Stimulated activated CD8-positive, alpha-beta memory T cell treated with anti-CD3 and anti-CD28 coated beads, Interleukin-2, amount 100 ng/mL, for 1 hour (primary cell): ENCODE measurements at places on chromosomes 7 and 10.

- DNase-seq, result no peak
Measured at GRCh38 chr10:63832686-63833085, 311.5 kb downstream of the REEP3 start.

- no peak for DNase-seq
Measured at GRCh38 chr7:86534641-86535040, 109.1 kb upstream of the GRM3 start.

DNA sequence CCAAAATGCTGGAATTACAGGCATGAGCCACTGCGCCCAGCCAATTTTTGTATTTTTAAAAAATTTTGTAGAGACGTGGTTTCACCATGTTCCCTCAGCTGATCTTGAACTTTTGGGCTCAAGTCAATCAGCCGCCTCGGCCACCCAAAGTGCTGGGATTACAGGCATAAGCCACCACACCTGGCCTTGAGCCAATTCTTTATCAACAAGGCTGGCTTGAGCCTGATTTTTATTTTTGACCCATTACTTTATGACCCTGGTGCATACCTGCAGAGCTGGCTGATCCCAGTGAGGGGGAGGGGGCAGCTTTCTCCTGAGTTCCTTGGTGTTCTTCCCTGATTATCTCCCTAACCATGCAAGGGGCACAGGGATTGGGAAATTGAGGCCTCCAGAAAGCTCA lies 15.8 kb upstream of the CPA1 start:
- DNase-seq, result no peak

DNA sequence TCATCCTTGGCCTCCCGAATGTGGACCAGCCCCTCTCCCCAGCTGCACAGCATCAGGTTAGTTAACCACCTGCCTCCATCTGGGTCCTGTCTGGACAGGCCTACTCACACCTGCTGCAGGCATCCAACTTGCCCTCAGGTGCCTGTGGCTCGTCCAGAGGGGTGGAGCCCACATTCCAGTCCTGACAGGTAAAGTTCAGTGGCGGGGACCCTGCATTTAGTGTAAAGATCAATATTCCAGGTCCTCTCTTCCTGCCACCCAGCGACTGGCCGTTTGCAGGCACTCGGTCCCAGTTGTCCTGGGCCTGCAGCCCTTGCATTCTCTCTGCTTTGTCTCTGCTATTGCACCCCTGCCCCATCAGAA lies 15.0 kb downstream of the HTRA1 start:
- DNase-seq, result no peak

GRCh38 chr7:135862586-135863340 lies 114.2 kb upstream of the FAM180A start:
- DNase-seq, result no peak

- no peak for DNase-seq
Measured at GRCh38 chr10:14880229-14880628, 1.6 kb downstream of the SUV39H2 start.

DNA sequence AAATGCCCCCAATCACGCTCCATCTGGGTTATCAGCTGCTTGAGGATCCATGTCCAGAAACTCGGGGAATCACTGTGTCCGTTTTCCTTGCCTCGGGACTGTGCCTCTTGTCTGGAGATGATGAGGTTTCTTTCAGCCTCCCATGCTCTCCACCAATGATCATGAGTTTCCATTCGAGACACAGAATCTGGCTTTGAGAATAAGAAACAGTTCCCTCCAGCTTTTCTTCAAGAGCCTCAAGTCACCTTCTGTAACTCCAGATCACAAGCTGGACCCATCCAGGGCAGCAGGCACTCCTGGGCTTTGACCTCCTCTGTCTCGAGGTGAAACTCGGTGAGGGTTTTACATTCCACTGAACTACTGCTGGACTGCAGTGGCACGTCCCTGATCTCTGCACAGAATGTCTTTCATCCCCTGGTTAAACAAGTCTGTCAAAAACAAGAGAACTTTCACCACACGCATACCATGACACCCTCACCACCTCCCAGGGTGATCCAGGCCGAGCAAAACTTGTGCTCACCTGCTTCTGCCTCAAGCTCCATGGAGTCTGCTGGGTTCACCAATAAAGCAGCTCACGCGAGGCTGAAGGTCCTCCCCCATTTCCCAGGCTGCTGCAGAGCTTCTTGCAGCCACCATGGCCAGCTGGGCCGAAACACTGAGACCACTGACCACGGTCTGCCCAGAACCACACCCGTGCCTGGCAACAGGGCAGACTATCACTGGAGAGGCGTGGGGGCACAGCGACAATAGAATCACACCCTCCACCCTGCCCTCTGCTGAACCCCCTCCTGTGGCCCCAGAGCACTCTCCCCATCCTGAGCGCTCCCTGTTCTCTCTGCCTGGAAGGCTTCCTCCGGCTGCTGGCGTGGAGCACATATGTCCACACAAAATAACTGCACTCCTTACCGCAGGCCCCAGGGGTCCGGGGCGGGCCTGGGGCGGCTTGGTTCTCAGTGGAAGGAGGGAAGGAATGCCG lies 25.1 kb downstream of the MAT1A start:
- DNase-seq, result no peak

DNA sequence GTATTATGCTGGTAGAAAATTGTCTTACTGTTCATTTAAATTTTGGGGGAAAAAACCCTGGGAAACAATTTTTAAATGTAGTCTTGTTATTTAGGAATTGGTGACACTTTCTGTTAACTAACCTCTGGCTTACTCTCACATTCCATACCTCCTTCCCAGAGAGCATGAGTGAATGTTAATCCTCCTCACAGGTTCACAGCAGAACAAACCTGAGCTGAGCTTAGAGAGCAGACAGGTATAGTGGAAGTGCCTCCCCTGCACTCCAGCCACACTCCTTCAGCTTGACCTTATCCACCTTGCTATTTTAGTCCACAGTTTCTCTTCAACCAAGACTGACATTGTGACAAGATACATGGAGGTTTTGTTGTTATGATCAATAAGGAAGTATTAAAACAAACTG lies 235.9 kb downstream of the FOXP2 start:
- DNase-seq, result no peak

DNA sequence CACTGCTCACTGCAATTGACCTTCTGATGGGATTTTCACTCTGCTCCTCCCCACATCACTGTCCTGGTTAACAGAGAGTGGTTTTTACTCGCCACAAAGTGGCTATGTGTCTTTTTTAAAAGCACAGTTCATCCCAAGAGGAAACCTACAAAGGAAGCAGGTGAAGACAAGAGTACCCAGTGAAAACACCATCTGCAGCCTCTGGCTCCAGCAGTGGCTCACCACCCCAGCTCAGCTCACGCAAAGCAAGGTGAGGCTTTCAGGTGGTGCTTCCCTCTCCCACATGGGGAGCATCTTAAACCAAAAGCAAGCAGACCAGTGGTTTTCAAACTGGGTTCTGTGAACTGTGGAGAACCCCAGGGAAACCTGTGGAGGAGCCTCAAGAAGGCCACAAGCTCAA lies 14.0 kb downstream of the DLG5 start:
- no peak for DNase-seq

GRCh38 chr7:48452218-48452617 lies 281.0 kb downstream of the ABCA13 start:
- no peak for DNase-seq

GRCh38 chr10:28761084-28761846 lies 83.9 kb downstream of the BAMBI start:
- no peak for DNase-seq

- no peak for DNase-seq
Measured at GRCh38 chr7:110839866-110840265, 251.1 kb upstream of the LRRN3 start.

GRCh38 chr10:120828763-120829319 lies 22.3 kb upstream of the WDR11 start:
- no peak for DNase-seq

- no peak for DNase-seq
Measured at GRCh38 chr7:7533831-7534430, 1.7 kb downstream of the COL28A1 start.

GRCh38 chr7:18828260-18828993 lies 289.0 kb downstream of the TWIST1 start:
- DNase-seq, result no peak

DNA sequence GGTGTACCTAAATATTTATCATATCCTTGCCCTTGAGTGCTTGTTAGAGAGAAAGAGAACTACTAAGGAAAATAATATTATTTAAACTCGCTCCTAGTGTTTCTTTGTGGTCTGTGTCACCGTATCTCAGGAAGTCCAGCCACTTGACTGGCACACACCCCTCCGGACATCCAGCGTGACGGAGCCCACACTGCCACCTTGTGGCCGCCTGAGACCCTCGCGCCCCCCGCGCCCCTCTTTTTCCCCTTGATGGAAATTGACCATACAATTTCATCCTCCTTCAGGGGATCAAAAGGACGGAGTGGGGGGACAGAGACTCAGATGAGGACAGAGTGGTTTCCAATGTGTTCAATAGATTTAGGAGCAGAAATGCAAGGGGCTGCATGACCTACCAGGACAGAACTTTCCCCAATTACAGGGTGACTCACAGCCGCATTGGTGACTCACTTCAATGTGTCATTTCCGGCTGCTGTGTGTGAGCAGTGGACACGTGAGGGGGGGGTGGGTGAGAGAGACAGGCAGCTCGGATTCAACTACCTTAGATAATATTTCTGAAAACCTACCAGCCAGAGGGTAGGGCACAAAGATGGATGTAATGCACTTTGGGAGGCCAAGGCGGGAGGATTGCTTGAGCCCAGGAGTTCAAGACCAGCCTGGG lies 11.4 kb downstream of the SERPINE1 start:
- DNase-seq, result peak; percentile 70

GRCh38 chr7:82156893-82157292 lies 286.7 kb downstream of the CACNA2D1 start:
- DNase-seq, result no peak

GRCh38 chr10:30430544-30431298 lies 3.3 kb upstream of the MAP3K8 start:
- DNase-seq, result no peak

- peak; percentile 77 for DNase-seq
Measured at GRCh38 chr10:43138021-43138756, at the start of gene CSGALNACT2. TSS of gene CSGALNACT2 (plus strand) at chr10:43138445. CDS start at chr10:43155150, 16,705 bp downstream.

GRCh38 chr10:110005719-110006118 lies 2.1 kb upstream of the ADD3 start:
- DNase-seq, result no peak

GRCh38 chr7:32583791-32584190 lies 88.5 kb downstream of the AVL9 start:
- DNase-seq, result no peak

DNA sequence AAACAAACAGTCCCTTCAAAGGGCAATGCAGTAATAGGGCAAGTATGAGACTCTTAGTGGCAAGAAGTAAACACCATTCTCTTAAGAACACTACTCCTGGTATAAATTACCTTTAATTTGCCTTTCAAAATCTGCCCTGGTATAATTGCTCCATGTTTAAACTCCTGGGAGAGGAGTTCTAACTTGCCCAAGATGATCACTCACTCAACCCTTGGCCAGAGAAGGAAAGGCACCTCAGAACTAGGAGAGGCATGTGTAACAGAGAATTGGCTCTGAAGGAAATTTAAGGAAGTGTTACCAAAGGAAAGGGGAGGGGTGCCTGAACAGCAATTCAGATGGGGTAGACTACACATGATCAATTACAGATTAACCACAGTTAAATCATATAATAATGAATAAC lies 1173.6 kb upstream of the SORCS1 start:
- DNase-seq, result no peak

DNA sequence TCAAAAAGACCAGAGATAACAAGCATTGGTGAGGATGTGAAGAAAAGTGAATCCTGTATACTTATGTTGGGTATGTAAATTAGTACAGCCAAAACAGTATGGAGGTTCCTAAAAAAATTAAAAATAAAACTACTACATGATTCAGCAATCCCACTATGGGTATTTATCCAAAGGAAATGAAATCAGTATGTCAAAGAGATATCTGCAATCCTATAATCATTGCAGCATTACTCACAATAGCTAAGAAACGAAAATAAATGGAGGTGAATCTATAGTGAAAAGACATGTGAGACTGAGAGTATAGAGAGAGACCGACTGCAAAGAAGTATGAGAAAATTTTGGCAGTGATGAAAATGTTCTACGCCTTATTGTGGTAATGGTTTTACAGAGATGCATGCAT lies 139.2 kb upstream of the TMEM168 start:
- no peak for DNase-seq

DNA sequence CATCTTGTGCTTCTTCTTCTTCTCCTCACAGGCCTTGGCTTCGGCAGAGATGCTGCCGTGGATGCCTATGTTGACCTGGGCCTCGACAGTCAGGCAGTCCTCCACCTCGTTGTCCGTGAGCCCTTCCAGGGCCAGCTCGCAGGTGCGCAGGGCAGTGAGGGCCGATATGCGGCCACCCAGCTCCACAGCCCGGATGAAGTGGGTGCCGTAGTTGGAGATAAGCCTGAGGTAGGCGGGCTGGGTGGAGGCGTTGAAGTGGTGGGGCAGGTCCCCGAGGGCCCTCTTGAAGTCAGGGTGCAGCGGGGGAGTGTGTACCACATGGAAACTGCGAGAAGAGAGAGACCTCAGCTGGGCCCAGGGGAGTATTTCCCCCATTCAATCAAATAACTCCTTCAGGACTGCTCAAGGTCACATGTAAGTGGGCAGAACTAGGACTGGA lies 3.7 kb downstream of the PRF1 start:
- no peak for DNase-seq

DNA sequence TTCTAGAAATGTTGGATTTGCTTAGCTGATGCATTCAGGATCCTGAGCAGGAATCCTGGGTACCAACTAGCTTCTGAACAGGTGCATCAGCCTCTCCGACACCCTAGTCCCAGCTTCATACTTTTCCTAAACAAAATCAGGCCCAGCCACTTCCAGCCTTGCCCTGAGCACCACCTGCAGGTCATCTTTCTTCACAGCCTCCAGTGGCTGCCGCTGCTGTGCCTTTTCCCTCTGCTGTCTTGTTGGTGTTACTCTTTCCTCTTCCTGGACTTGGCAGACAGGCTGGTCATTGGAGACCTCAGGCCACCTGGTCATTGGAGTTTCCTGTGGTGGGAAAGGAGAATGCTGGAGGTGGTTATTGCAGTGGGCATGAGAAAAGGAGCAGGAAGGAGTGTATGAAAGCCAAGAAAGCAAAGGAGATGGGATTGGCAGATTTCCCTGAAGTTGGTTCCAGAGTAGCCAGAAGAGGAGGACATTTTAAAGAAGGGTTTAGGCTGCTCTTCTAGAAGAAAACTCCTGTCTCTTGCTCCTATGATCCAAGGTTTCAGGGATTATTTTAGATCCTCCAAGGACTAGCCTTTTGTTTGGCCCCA lies 48.2 kb upstream of the NFKB2 start:
- DNase-seq, result no peak

- DNase-seq, result no peak
Measured at GRCh38 chr10:5619362-5620211, 46.8 kb downstream of the ASB13 start.

DNA sequence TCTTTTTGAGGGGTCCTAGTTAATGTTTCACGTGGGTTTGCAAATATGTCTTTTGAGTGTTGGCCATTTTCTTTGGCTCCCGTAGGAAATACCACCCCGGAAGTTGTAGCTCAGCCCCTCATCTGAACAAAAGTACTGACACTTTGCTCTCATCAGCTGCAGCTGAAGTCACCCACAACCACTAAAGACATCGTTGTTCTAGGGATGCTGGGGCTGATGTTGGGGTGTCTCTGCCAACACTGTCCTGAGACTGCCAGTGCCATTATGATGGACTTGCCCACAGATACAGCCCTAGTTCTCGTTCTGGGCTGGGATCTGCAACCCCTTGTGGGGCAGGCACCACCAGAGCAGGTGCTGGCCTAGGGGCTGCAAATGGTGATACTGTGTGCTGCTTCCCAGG lies 82.6 kb upstream of the ARHGAP21 start:
- DNase-seq, result no peak
